Activated T-cell treated with anti-CD3 and anti-CD28 coated beads, Interleukin-2, amount 50 U/mL, for 72 hours (primary cell): ENCODE measurements at places on chromosomes 7 and 10.
A peak's percentile ranks its signal among the peaks of the same experiment; 100 is the strongest.

- peaks cover 64% of the 10 kb centered on the region for H3K4me1 ChIP-seq
- no peak for DNase-seq
- no peaks in the 10 kb centered on the region for H3K27me3 ChIP-seq
- H3K27ac ChIP-seq: peak overlapping the region; percentile 43
- H3K4me3 ChIP-seq: peak overlapping the region; percentile 43
Measured at GRCh38 chr10:22606164-22606614, 108.2 kb downstream of the PIP4K2A start.

GRCh38 chr10:15296701-15297100 lies 74.4 kb downstream of the FAM171A1 start:
- DNase-seq: no peak
- no peaks in the 10 kb centered on the region for H3K4me1 ChIP-seq
- no peaks in the 10 kb centered on the region for H3K36me3 ChIP-seq
- no peaks in the 10 kb centered on the region for H3K27me3 ChIP-seq
- H3K27ac ChIP-seq: no peak overlapping the region

DNA sequence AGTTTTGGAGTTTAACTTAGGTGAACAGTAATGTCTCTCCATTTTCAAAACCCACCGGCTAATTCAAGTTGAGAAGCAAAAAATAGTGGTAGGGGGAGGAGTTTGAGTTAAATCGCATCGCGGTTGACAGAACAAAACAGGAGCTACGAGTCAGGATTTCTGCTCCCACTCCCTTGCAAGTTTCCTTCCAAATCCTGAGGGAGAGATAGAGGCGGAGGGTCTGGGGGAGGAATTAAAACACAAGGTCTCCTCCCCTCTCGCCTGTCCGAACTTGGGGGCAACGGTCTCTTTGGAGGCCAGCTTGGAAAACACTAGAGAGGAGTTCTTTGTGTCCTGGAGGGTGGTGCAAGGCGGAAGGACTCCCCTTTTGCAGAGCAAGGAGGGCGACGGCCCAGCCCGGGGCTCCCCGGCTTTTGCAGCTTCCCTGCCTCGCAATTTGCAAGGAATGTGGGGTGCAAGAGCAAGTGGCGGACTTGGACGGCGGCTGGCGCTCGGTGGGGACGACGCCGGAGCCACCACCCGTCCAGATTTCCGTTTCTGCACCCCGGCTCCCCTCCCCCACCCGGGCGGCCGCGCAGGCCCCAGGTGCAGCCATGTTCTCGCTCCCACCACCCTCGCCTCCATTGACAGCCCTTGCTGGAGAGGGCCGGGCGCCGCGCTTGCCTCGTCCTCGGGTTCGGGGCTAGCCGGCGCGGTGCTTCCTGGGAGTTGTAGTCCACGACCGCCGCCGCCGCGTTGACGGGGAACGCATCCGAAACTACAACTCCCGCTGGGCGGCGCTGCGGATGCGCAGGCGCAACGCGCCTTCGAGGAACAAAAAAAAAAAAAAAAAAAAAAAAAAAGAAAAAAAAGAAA lies 454 bp upstream of the GTF2I start:
- H3K27me3 ChIP-seq: no peaks in the 10 kb centered on the region
- peak overlapping the region; percentile 93 for H3K4me3 ChIP-seq
- peaks cover 62% of the 10 kb centered on the region for H3K4me1 ChIP-seq
- DNase-seq: peak; percentile 99

- no peak overlapping the region for H3K4me3 ChIP-seq
- H3K36me3 ChIP-seq: no peaks in the 10 kb centered on the region
- H3K27me3 ChIP-seq: peaks cover 7% of the 10 kb centered on the region
- no peaks in the 10 kb centered on the region for H3K4me1 ChIP-seq
Measured at GRCh38 chr7:1725199-1725690, 55.2 kb downstream of the ELFN1 start.

DNA sequence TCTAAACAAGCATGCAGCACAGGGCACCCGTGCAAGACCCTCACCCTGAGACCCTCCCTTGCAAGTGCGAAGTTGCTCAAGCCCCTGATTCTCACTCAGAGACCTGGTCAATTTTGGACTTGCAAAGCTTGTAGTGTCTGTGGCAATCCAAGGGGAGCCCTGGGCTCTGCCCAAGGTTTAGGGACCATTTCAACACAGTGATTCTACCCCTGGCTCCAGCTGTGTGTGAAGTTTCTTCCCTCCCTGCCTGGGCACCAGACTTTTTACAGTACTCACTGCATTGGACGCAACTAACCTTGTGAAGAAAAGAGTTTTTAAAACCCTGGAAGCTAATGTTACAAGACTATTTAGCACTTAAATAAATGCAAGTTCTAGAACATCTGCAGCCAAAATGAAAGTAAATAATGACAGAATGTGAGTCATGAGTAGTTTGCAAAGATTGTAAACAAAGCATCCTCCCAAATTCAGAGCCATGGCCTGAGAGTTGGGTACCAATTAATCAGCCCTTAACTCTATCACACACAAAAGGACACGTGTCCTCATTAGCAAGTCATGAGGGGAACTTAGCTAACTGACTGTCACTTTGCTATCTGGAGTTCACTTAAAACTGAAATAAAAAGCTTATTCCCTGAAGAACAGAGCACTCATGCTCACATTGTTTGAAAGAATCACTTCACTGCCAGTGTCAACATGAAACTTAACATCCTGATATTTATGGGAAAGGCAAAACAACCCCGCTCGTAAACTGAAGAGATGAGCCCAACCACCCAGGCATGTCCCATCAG lies 48.1 kb downstream of the RGS10 start:
- DNase-seq: no peak
- peaks cover 7% of the 10 kb centered on the region for H3K36me3 ChIP-seq
- H3K27ac ChIP-seq: peak overlapping the region; percentile 88
- no peaks in the 10 kb centered on the region for H3K27me3 ChIP-seq

DNA sequence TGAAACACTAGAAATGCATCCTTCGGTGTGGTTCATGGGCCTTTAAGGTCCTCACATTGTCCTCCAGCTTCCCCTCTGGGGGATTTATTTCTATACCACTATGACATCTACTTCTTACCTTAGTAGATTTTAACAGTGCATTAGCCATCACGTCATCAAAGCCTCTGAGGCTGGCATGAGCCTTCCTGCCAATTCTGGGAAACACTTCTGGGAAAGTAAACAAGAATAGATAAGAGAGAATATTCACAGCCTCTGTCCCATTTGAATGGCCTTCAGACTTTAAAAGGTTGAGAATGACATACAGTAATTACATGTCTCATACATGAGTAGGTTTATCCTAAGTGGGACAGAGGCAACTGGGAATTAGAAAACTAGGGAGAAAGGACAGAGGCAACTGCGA lies 89.7 kb downstream of the AMPH start:
- H3K27ac ChIP-seq: no peak overlapping the region
- peaks cover 14% of the 10 kb centered on the region for H3K4me1 ChIP-seq
- no peaks in the 10 kb centered on the region for H3K36me3 ChIP-seq
- no peak for DNase-seq

- no peaks in the 10 kb centered on the region for H3K27me3 ChIP-seq
- H3K36me3 ChIP-seq: peaks cover 12% of the 10 kb centered on the region
Measured at GRCh38 chr7:37371755-37372154, 76.9 kb downstream of the ELMO1 start.

- peak overlapping the region; percentile 38 for H3K4me3 ChIP-seq
- H3K4me1 ChIP-seq: no peaks in the 10 kb centered on the region
- H3K27ac ChIP-seq: no peak overlapping the region
- H3K36me3 ChIP-seq: no peaks in the 10 kb centered on the region
- peaks cover 7% of the 10 kb centered on the region for H3K27me3 ChIP-seq
Measured at GRCh38 chr10:127148066-127148932, 48.1 kb downstream of the INSYN2A start.

GRCh38 chr10:48648172-48648942 lies 36.3 kb upstream of the WDFY4 start:
- H3K4me1 ChIP-seq: no peaks in the 10 kb centered on the region
- peaks cover 41% of the 10 kb centered on the region for H3K27me3 ChIP-seq
- H3K36me3 ChIP-seq: no peaks in the 10 kb centered on the region
- no peak overlapping the region for H3K27ac ChIP-seq
- DNase-seq: no peak
- H3K4me3 ChIP-seq: no peak overlapping the region
